ENCODE measurements at places on chromosomes 13 and 19. TPM values are rescaled to one million over a fixed set of nuclear protein-coding genes. Genes with fewer than 3 reads are reported as not detected.
A peak's percentile ranks its signal among the peaks of the same experiment; 100 is the strongest.

The LILRA1 gene
- 0.43 TPM for polyA plus RNA-seq

The LRRC63 gene
- 0.03 TPM for polyA plus RNA-seq

The MYO1F gene
- polyA plus RNA-seq = 6.1 TPM

The LRP3 gene
- 42.3 TPM for polyA plus RNA-seq

The U2AF1L4 gene
- polyA plus RNA-seq = 36.5 TPM

The PALM gene
- polyA plus RNA-seq = 0.92 TPM

The C19orf38 gene
- polyA plus RNA-seq = 1.1 TPM

DNA sequence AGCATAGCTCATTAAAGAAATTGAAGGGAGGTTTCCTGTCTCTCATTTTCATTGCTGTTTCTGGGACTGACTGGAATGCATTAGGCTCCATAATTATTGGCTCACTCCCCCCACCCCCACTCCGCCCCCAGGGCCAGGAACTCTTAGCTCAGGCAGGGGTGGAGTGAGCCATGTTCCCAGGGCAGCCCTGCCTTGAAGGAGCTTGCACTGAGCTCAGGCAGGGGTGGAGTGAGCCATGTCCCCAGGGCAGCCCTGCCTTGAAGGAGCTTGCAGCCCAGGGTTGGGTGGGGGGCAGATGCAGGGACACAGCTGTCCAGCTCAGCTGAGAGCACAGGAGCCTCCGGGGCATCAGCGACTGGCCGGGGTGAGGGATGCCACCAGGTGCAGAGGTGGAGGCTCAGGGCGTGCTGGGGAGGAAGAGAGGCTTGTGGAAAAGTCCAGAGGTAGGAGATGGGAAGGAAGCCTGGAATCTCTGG lies 39.1 kb upstream of the TFDP1 start:
- no peaks in the 10 kb centered on the region for H3K27me3 ChIP-seq
- H3K36me3 ChIP-seq = no peaks in the 10 kb centered on the region
- H3K27ac ChIP-seq = peak overlapping the region; percentile 3
- H3K4me3 ChIP-seq = no peak overlapping the region
- no peak for DNase-seq
- H3K4me1 ChIP-seq = peaks cover 4% of the 10 kb centered on the region

- no peak for DNase-seq
- H3K27me3 ChIP-seq = no peaks in the 10 kb centered on the region
- no peak overlapping the region for H3K4me3 ChIP-seq
- no peaks in the 10 kb centered on the region for H3K36me3 ChIP-seq
- H3K27ac ChIP-seq = no peak overlapping the region
These were observed 28.9 kb downstream of the NBEA start for GRCh38 chr13:34970961-34971360.

GRCh38 chr19:10118960-10119359 lies 739 bp downstream of the EIF3G start:
- peak overlapping the region; percentile 84 for H3K4me3 ChIP-seq
- H3K27me3 ChIP-seq = no peaks in the 10 kb centered on the region
- DNase-seq = no peak
- H3K36me3 ChIP-seq = peaks cover 13% of the 10 kb centered on the region
- H3K4me1 ChIP-seq = peaks cover 13% of the 10 kb centered on the region

GRCh38 chr13:29294821-29295220 lies 300.7 kb downstream of the SLC7A1 start:
- H3K27ac ChIP-seq = no peak overlapping the region
- H3K4me3 ChIP-seq = no peak overlapping the region
- H3K27me3 ChIP-seq = no peaks in the 10 kb centered on the region
- no peaks in the 10 kb centered on the region for H3K4me1 ChIP-seq
- no peaks in the 10 kb centered on the region for H3K36me3 ChIP-seq

DNA sequence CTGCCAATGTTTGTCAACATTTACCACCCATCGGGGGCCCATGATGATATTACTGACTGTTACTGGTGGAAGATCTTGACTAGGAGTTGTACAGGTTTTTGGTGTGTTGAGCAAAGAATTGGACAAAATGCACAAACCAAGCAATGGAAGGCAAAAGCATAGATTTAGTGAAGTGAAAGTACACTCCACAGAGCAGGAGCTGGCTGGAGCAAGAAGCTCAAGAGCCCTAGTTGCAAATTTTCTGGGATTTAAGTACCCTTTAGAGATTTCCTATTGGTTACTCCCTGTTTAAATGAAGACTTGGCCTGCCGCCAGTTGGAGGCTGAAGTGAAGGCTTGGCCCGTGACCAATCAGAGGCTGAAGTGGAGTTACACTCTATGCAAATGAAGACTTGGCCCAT lies 128.6 kb upstream of the KL start:
- H3K4me3 ChIP-seq = no peak overlapping the region
- DNase-seq = no peak
- H3K27me3 ChIP-seq = no peaks in the 10 kb centered on the region
- no peak overlapping the region for H3K27ac ChIP-seq
- H3K36me3 ChIP-seq = no peaks in the 10 kb centered on the region

DNA sequence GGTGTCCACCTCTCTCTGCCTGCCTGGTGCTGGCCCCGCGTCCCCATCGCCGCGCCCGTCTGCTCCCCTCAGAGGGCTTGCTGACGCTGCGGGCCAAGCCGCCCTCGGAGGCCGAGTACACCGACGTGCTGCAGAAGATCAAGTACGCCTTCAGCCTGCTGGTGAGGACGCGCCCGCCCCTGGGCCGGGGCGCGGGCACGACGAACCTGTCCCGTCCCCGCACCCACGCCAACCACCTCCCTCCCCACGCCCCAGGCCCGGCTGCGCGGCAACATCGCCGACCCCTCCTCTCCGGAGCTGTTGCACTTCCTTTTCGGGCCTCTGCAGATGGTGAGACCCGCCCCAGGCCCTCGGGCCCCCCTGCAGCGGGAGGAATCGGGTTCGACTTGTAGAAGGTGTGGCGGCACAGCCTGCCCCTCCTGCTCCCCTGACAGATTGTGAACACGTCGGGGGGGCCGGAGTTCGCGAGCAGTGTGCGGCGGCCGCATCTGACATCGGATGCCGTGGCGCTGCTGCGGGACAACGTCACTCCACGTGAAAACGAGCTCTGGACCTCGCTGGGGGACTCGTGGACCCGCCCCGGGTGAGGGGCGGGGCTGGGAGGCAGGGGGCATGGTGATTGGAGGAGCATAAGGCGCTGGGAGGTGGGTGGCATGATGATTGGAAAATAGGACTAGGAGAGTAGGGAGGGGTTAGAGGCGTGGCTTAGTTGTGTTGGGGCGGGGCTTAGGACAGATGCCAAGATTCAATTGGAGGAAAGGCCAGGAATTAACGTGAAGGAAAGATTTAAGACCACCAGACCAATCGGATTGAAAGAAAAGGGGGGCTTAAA lies 6.6 kb downstream of the EPS8L1 start:
- H3K27ac ChIP-seq = no peak overlapping the region
- H3K36me3 ChIP-seq = no peaks in the 10 kb centered on the region
- DNase-seq = peak; percentile 46
- peaks cover 8% of the 10 kb centered on the region for H3K4me1 ChIP-seq
- no peaks in the 10 kb centered on the region for H3K27me3 ChIP-seq

DNA sequence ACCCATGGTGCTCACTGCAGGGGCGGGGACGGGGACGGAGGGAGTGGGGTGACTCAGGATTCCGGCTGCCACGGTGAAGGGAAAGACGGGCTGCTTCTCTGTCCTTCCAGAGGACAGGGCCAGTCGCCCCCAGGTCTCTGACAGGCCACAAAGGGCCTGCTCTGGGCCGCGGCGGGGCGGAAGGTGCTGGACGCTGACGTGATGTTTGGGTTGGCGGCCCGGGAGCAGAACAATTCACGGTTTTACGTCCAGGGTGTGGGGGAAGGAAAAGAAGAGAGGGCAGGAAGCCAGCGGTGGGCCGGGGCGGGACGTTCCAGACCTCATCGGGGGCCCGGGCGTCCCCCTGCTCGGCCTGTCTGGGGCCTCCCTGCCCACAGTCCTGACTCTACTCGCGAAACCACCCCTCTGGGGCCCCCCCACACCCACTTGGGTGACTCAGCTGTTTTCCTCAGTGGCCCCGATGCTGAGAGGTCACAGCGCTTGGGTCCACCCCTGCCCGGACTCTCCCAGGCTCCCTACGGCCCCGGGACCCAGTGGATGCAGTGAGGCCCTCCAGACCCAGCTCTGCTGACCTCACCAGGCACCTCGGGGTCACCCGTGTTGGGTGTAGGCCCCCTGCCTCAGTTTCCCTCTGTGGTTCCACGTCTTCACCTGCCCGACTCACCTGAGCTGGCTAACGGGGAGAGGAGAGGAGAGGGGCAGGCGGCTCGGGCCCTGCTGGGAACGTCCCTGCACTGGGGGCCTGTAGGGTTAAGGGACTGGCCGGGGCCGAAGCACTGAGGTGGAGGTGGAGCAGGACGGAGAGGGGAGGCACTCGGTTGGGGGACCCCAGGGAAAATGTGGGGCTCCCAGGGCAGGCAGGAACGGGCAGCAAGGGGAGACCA lies 29.2 kb downstream of the PIP5K1C start:
- H3K36me3 ChIP-seq = no peaks in the 10 kb centered on the region
- DNase-seq = peak; percentile 71
- H3K27ac ChIP-seq = peak overlapping the region; percentile 69

- DNase-seq = no peak
- H3K4me1 ChIP-seq = no peaks in the 10 kb centered on the region
- H3K4me3 ChIP-seq = no peak overlapping the region
- no peaks in the 10 kb centered on the region for H3K27me3 ChIP-seq
These were observed 2189.8 kb upstream of the PCDH20 start for GRCh38 chr13:63605403-63605802.

GRCh38 chr19:16144216-16144581 lies 714 bp downstream of the HSH2D start:
- H3K27me3 ChIP-seq = no peaks in the 10 kb centered on the region
- no peak overlapping the region for H3K4me3 ChIP-seq
- H3K36me3 ChIP-seq = no peaks in the 10 kb centered on the region
- no peaks in the 10 kb centered on the region for H3K4me1 ChIP-seq
- no peak overlapping the region for H3K27ac ChIP-seq

GRCh38 chr19:35138305-35138892 lies at the start of gene FXYD1:
Gene FXYD1, plus strand, starts transcription at chr19:35138824. Its CDS starts 1,256 bp downstream, at chr19:35140080.
- peak within 1 kb of the TSS; percentile 99 for H3K27ac ChIP-seq
- peak; percentile 68 for DNase-seq
- H3K27me3 ChIP-seq = no peaks in the 10 kb centered on the region
- peaks cover 18% of the 10 kb centered on the region for H3K4me1 ChIP-seq

- DNase-seq = no peak
- H3K4me1 ChIP-seq = peaks cover 3% of the 10 kb centered on the region
- no peaks in the 10 kb centered on the region for H3K27me3 ChIP-seq
- H3K4me3 ChIP-seq = no peak overlapping the region
- H3K27ac ChIP-seq = peak overlapping the region; percentile 78
These were observed 64.8 kb downstream of the DHRS12 start for GRCh38 chr13:51739027-51739764.

DNA sequence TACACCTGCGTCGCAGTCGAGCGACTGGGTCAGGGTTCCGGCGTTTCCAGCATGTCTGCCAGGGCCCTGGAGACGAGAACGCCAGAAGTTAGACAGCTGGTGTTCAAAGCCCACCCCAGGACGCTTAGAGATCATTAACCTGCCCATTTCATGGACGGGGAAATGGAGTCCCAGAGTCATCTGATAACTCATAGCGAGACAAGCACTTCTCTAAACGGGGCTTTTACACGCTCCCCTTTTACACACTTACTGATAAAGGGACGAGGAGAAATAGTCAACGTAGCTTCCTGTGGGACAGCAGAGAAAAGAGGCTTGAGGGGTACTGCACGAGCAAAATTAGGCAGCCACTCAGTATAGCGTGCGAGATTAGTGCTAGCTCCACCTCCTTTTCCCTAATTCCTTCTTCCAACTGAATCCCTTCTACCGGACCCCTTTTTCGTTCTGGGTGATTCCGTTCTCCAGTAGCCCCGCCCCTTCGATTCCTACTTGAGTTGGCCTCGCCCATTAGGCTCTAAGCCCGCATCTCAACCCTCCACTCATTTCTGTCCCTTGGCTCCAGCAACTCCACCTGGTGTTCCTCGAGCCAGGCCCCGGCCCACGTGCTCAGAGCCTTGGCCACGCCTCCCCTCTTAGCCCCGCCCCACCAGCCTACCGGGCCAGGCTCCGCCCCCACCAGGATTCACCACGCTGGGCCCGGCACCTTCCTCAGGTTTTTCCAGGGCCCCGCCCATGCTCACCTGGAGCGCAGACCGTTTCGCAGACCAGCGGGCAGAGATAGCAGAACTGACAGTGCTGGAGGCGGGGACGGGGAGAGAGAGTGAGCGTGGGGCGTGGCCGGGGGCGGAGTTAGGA lies 3.7 kb downstream of the HRC start:
- no peak overlapping the region for H3K4me3 ChIP-seq
- H3K36me3 ChIP-seq = no peaks in the 10 kb centered on the region

- H3K27ac ChIP-seq = no peak overlapping the region
- H3K4me1 ChIP-seq = no peaks in the 10 kb centered on the region
- H3K36me3 ChIP-seq = no peaks in the 10 kb centered on the region
- DNase-seq = no peak
- H3K27me3 ChIP-seq = no peaks in the 10 kb centered on the region
These were observed 19.2 kb upstream of the IGFL4 start for GRCh38 chr19:46060012-46060411.

- no peaks in the 10 kb centered on the region for H3K36me3 ChIP-seq
- H3K27ac ChIP-seq = no peak overlapping the region
- no peaks in the 10 kb centered on the region for H3K27me3 ChIP-seq
- H3K4me3 ChIP-seq = no peak overlapping the region
These were observed 350.2 kb upstream of the TSHZ3 start for GRCh38 chr19:31699421-31699820.

DNA sequence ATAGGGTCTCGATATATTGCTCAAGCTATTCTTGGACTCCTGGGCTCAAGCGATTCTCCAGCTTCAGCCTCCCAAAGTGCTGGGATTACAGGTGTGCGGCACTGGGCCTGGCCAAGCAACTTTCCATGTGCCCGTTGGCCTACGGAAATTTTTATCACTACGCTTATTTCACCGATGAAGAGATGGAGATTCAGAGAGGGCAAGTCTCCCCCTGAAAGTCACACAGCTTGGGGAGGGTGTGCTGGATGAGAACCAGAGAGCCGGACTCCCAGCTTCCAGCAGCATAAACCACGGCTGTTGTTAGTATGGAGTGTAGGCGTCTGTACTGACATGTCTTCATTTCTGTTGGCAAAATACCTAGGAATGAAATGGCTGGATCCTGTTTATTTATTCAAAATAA lies 11.8 kb upstream of the GNA11 start:
- no peak overlapping the region for H3K4me3 ChIP-seq
- H3K27ac ChIP-seq = no peak overlapping the region
- H3K4me1 ChIP-seq = no peaks in the 10 kb centered on the region
- H3K27me3 ChIP-seq = no peaks in the 10 kb centered on the region

DNA sequence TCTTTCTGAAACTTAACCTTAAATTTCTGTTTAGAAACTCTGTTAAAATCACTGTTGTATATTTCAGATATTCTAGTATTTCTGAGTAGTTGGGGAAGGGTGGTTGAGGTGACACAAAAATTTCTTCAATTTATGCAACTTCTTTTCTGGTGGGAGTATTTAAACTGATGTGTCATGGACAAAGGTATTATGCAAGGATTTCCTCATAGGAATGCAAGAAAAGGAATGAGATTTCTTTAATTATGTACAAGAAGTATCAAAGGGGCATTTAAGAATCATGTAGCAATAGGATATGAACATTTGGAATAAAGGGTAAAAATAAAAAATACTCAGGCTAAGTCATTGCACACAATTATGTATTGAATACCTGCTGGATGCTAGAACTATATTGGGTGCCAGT lies 575.8 kb upstream of the KLF12 start:
- H3K4me3 ChIP-seq = no peak overlapping the region
- H3K27ac ChIP-seq = no peak overlapping the region
- no peaks in the 10 kb centered on the region for H3K4me1 ChIP-seq
- no peaks in the 10 kb centered on the region for H3K36me3 ChIP-seq
- no peak for DNase-seq

- no peaks in the 10 kb centered on the region for H3K27me3 ChIP-seq
- H3K4me1 ChIP-seq = peaks cover 18% of the 10 kb centered on the region
- no peaks in the 10 kb centered on the region for H3K36me3 ChIP-seq
These were observed 407 bp downstream of the RAB3A start for GRCh38 chr19:18203408-18203862.

Measured in liver (tissue), 10 donors.